Upper lobe of right lung (tissue), 1 donor: ENCODE measurements at places on chromosomes 11 and 22.

- no peaks in the 10 kb centered on the region for H3K36me3 ChIP-seq
- DNase-seq: no peak
- no peaks in the 10 kb centered on the region for H3K27me3 ChIP-seq
- no peak overlapping the region for H3K4me3 ChIP-seq
Measured at GRCh38 chr11:132496341-132496740, 1036.0 kb downstream of the OPCML start.

DNA sequence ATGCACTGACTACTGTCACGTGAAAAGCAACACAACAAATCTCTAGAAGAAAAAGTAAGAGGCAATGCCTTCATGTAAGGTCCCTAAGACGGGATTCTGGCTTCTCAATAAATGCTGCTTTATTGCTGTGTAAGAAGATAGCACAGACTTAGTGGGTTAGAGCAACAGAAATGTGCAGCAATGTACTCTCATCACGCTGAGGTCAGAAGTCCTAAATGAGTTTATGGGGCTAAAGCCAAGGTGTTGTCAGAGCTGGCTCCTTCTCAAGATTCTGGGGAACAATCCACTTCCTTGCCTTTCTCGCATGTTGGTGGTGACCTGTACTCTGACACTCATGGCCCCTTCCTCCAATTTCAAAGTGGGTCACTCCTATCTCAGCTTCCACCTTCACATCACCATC, 93.4 kb downstream of the SHANK2 start:
- no peak for DNase-seq
- no peaks in the 10 kb centered on the region for H3K36me3 ChIP-seq
- H3K27me3 ChIP-seq: no peaks in the 10 kb centered on the region
- H3K27ac ChIP-seq: no peak overlapping the region
- H3K4me3 ChIP-seq: no peak overlapping the region

- DNase-seq: peak; percentile 21
- H3K27ac ChIP-seq: no peak overlapping the region
- no peaks in the 10 kb centered on the region for H3K27me3 ChIP-seq
- H3K36me3 ChIP-seq: peaks cover 4% of the 10 kb centered on the region
Measured at GRCh38 chr22:43956805-43957463, 1.7 kb downstream of the SAMM50 start.

GRCh38 chr11:59380263-59381059, 21.8 kb downstream of the OR5AN1 start:
- no peaks in the 10 kb centered on the region for H3K4me1 ChIP-seq
- H3K27ac ChIP-seq: no peak overlapping the region
- no peak for DNase-seq
- no peaks in the 10 kb centered on the region for H3K36me3 ChIP-seq
- no peaks in the 10 kb centered on the region for H3K27me3 ChIP-seq

DNA sequence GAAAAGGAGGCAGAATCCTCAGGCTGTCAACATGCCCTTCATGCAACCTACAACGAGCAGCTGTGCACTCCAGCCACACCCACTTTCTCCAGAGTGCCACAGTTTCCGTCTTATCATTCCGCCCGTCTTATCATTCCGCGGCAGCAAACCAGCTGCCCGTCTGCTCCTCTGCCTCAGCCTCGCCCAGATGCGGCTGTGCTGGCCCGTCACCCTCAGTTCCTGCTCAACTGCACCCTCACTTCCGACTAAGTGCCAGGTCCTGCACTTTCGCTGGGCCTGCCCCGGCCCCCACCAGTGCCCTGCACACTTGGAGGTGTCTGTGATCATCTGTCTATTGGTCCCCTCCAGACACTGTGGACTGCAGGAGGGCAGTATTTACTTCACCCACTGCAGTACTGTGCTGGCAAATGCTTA, 43.7 kb downstream of the MICAL3 start:
- peaks cover 26% of the 10 kb centered on the region for H3K4me1 ChIP-seq
- peak; percentile 70 for DNase-seq
- H3K27me3 ChIP-seq: no peaks in the 10 kb centered on the region
- peak overlapping the region; percentile 24 for H3K27ac ChIP-seq
- no peaks in the 10 kb centered on the region for H3K36me3 ChIP-seq

DNA sequence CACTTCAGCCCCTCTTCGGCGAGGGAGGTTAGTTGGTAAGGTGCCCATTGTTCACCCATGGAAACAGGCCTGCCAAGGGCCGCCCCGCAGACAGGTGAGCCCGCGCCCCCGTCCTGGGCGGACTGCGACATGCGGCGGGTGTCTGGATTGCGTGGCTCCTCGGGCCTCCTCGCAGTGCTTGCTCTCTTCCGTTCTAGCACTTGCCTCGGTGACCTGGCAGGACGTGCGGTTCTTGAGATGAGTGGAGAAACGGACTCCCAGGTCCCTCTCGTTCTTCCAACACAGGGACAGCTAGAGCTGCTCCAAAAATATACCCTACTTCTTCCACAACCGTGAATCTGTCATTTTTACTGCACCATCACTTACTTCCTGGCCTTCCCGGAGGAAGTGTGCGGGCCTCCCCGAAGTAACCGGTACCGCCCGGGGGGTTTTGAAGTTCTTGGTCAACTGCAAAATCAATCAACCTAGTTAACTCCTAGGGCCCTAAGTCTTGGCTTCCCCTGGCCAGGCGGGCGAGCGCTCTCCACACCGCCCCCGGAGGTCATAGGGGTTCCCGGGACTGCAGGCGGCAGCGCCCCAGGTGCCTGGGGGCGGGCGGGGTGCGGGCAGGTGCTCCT, 745 bp upstream of the ZBTB44 start:
- peak overlapping the region; percentile 90 for H3K27ac ChIP-seq
- no peaks in the 10 kb centered on the region for H3K27me3 ChIP-seq
- H3K4me1 ChIP-seq: peaks cover 15% of the 10 kb centered on the region
- no peaks in the 10 kb centered on the region for H3K36me3 ChIP-seq

DNA sequence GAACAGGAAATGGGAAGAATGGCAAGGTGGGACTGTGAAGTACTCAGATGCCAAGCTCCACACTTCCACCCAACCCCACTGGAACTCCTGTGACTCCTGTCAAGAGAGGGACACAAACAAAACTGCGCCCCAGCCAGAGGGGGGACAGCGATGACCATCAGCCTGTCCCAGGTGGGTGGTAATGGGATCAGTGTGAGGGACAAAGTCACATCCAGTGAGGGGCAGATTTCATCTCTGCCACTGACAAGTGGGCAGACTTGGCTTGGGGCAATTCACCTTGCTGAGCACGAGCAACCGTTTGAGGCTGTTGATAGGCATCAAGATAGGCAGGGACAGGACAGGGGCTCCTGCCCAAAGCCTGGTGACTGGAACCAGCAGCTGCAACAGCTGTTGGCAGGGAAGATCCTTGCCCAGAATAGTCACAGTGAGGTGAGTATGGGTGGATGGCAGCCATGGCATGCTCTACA, 105.4 kb upstream of the PITPNB start:
- H3K4me1 ChIP-seq: peaks cover 27% of the 10 kb centered on the region
- H3K36me3 ChIP-seq: no peaks in the 10 kb centered on the region
- no peak overlapping the region for H3K4me3 ChIP-seq

DNA sequence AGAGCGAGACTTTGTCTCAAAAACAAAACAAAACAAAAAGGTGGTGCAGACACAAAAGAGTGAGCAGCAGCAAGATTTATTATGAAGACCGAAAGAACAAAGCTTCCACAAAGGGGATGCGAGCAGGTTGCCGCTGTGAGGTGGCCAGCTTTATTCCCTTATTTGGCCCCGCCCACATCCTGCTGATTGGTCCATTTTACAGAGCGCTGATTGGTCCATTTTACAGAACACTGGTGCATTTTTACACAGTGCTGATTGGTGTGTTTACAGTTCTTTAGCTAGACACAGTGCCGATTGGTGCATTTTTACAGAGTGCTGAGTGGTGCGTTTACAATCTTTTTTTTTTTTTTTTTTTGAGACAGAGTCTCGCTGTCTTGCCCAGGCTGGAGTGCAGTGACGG, 77.4 kb downstream of the CECR2 start:
- no peak overlapping the region for H3K4me3 ChIP-seq
- no peaks in the 10 kb centered on the region for H3K27me3 ChIP-seq
- no peak for DNase-seq
